ENCODE measurements at places on chromosomes 2 and 18. TPM values are rescaled to one million over a fixed set of nuclear protein-coding genes. Genes with fewer than 3 reads are reported as not detected.

The ATP8B1 gene
- total RNA-seq, result 100 TPM

The SCN3A gene
- not detected for total RNA-seq

The HOXD10 gene
- not detected for total RNA-seq

The C2orf69 gene
- total RNA-seq, result 11.4 TPM

The GDF7 gene
- 1.1 TPM for total RNA-seq

The CPLX4 gene
- not detected for total RNA-seq

The FOXD4L1 gene
- total RNA-seq, result 0.18 TPM

The RETSAT gene
- total RNA-seq, result 59.1 TPM

The C2orf78 gene
- total RNA-seq, result not detected

The SPC25 gene
- total RNA-seq, result 20.5 TPM

The FOXI3 gene
- total RNA-seq, result not detected

The POTEI gene
- 0.16 TPM for total RNA-seq

The SULT1C4 gene
- total RNA-seq, result 28.2 TPM

The CDH7 gene
- total RNA-seq, result not detected

The MAL gene
- total RNA-seq, result not detected

The MERTK gene
- 37.3 TPM for total RNA-seq

The CBLN2 gene
- total RNA-seq, result 1.1 TPM

The NAB1 gene
- total RNA-seq, result 36.1 TPM

The KIAA2012 gene
- total RNA-seq, result not detected

The WDR7 gene
- 19.2 TPM for total RNA-seq

The KRTCAP3 gene
- total RNA-seq, result 4.6 TPM

The REG1B gene
- not detected for total RNA-seq

The SGPP2 gene
- not detected for total RNA-seq

The PAX8 gene
- 0.22 TPM for total RNA-seq

The LOXL3 gene
- total RNA-seq, result 0.95 TPM

The FAP gene
- total RNA-seq, result 2.0 TPM

The SP110 gene
- total RNA-seq, result 11.6 TPM

The OTOS gene
- not detected for total RNA-seq

The EMILIN2 gene
- total RNA-seq, result 11.3 TPM

The MAB21L4 gene
- total RNA-seq, result not detected

The KCTD1 gene
- total RNA-seq, result 13.3 TPM

The GCC2 gene
- total RNA-seq, result 33.7 TPM

The LINC00305 gene
- total RNA-seq, result not detected

The TUBA4B gene
- not detected for total RNA-seq
